Renal cortex interstitium (tissue), 15 donors: ENCODE measurements at places on chromosomes 3 and 15.

GRCh38 chr3:135082706-135083105 is 287.6 kb downstream of the EPHB1 start:
- DNase-seq, result no peak

DNA sequence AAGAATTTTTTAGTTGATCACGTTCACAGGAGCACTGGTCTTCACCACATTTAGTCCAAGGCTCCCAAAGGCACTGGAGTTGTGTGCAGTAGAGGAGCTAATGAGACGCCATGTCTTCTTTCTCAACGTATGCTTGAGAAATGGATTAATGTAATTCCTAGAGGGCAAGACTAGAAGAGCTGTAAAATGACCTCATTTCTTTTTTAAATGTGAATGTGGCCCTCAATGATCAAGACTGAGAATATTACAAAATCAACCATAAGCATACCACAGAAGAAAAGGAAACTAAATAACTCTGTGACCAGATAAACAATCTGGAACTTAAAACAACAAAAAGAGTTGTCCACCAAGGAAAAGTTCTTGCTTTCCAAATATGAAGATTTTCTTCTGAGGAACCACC is 112.1 kb upstream of the THBS1 start:
- DNase-seq, result no peak

- DNase-seq, result no peak
Measured at GRCh38 chr3:185807445-185808068, 17.3 kb downstream of the IGF2BP2 start.

GRCh38 chr3:191492601-191493000 is 31.6 kb downstream of the PYDC2 start:
- DNase-seq, result no peak

DNA sequence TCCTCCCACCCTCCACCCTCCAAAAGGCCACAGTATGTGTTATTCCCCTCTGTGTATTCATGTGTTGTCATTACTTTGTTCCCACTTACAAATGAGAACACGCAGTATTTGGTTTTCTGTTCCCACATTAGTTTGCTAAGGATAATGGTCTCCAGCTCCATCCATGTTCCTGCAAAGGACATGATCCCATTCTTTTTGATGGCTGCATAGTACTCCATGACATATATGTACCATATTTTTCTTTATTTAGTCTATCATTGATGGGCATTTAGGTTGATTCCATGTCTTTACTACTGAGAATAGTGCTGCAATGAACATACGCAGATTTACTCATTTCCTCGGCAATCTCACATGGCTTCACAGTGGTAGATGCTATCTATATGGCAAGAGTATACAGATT is 453.6 kb upstream of the CFAP20DC start:
- no peak for DNase-seq

- no peak for DNase-seq
Measured at GRCh38 chr15:25525741-25526140, 86.9 kb upstream of the UBE3A start.

DNA sequence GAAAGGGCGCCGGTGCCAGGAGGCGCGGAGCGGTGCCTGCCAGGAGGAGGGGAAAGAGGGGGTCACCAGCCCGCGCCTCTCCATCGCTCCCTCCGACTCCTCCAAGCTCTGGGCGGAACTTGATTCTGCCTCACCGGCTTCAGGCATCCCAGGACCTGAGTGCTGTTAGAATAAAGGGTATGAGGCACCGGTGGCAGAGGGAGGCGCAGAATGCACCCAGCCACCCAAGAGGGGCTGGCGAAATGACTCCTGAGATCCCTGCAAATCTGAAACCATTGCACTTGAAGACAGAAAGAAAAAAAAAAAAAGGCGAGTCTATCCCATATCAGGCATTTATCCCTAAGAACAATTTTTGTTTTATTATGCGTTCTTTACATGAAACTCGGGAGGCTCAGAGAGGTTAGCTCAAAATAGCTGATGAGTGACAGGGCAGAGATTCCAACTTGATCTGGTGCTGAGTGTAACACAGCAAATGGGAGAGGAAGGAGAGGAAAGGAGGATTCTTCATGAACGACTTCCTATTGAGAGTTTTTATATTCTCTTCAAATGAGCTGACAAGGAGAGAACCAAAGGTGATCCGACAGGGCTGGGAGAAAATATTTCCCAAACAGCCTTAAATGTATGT is 157.0 kb upstream of the FRMD4B start:
- DNase-seq, result no peak

DNA sequence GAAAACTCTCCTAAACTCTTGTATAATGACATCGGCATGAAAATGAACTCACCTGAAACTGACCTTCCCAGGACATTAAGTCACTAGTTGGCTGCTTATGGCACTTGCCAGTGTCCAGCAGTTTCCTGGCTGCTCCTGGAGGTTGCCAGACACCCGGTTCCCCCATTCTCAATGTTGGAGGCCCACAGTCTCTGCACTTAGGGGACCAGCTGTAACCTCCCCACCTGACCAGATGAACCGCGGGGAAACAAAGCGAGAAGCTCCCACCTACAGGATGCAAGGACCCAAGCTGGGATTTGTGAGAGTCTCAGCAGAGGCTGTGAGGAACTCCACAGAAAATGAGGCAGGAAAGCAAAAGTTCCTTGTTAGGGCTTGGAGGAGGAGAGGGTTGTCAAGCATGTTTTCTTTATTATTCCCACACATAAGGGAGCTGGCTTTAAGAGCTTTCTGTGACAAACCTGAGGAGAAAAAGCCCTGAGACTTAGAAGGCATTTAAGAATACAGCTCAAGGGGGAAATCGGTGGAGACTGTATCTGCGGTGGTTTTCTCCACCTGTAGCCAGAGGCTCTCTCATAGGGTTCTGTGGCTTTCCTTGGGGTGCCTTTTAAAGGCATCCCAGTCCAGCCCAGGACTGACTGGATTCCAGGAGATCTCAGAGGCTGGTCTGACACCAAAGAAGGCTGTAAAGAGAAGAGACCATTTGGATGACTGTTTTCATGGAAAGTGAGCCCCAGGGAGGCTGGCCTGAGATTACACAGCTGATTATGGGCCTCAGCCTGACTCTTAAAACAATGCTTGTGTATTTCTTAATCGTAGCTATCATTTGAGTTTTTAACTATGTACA is 4.6 kb downstream of the TPM1 start:
- no peak for DNase-seq

DNA sequence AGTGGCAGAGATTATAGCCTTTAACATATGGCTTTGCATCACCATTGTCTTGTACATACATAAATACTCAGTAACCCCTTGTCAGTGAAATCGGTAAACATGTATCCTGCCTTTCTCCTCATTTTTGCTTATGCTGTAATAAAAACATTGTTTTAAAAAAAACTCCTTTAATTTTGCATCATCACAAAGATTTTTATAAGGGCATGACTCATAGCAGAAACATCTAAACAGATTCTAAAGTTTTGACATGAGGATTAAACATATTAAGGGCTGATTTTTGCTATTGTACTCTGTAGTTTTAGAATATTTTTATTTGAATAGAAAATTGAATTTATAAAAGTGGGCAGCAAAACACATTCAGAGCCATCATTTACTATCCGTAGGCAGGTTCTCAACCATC is 275.9 kb downstream of the ZIC4 start:
- DNase-seq, result no peak

DNA sequence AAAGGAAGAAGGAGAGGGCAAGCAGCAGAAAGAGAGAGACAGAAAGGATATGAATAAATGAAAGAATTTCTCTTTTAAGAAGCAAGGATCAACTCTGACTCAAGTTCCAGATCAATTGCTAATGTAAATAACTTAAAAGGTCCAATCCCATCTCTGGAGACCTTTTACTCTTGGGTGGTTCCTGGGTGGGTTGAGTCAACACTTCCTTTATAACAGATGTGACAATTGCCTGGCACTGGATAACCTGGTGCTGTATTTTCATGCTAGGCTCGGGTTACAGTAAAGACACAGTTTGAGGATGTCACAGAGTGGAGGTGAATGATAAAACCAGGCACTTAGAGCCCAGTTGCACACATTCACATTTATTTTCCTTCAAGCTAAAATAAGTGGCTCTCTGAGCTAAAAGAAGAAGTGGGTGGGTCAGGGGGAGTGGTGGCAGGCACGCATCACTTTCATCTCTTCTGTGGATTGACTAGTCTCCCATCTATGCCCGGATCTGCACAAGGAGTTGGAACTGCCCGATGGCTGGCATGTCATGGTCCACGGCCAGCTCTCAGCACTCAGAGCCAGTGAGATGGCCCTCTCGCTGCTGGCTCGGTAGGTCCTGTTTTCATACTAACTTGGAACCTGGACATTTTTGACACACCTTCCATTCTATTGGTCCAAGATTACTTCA is 465.8 kb downstream of the FOXP1 start:
- no peak for DNase-seq

- DNase-seq, result no peak
Measured at GRCh38 chr3:20076296-20076997, 36.2 kb downstream of the KAT2B start.

DNA sequence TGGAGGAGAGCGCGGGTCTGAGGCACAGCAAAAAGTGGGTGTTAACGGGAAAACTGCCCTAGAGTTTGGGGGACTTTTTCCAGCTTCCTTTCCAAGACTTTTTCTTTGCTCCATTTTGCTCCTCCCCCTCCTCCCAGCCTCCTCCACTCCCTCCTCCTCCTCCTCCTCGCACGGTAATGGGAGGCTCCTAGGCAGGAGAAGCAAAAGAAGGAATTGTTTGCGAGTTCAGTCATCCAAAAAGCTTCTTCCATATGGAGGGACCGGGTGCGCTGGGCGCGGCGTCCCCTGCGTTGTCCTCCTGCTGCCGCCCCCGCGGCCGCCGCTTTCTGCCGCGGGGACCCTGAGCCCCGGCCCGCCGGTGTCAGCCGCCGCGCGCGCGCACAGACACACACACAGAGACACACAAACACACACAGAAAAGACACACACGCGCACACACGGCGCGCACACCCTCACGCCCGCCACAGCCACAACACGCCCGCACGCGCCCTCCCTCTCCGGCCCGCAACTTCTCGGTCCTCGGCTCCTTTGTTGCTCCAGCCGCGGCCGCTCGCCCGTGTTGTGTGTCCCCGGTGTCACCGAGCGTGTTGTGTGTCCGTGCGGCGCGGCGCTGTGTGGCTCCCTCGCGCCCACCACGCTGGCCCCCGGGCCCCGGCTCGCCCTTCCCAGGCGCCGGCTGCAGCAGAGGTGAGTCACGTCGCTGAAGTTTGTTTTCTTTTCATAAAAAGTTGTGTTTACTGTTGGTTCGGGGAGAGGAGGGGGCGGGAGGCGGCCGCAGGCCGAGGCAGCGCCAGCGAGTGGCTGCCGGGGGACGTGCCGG is at the start of gene BOC:
Gene BOC, plus strand, starts transcription at position 228 of the 820 bp plus-strand sequence. CDS start 38,246 bp downstream, outside the sequence.
- DNase-seq, result peak; percentile 67

DNA sequence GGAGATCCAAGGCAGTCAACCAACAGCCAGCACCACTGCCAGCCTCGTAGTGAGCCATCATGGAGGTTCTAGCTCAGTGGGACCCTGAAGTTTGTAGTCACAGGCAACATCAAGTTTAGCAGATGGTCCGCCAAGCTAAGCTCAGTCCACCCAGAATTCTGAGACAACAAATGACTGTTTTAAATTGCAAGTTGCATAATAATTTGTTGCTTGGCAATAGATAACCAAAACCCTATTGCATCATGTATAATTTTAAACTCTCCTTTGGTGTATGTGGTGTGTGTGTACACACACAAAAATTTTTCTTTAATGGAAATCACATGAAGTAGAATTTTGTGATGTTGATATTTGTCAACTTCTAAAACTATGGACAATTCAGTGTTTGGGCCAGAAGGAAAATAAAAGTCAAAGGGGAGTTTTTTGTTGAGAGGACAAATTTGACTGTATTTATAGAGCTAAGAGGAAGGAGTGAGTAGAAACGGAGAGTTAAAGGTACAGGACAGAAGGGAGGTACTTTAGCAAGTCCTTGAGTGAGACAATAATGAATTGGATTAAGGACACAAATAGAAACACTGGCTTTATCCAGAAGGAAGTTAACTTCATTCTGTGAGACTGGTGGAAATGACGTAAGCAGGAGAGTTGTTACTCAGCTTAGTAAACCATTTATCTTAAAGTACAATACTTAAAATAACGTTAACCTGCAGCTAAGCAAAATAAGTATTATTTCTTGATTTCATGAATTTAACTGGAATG is 83.6 kb downstream of the NCEH1 start:
- DNase-seq, result no peak

GRCh38 chr3:12289524-12289923 is 654 bp downstream of the PPARG start:
- no peak for DNase-seq

GRCh38 chr3:133494469-133494868 is 79.0 kb upstream of the CDV3 start:
- DNase-seq, result no peak

- no peak for DNase-seq
Measured at GRCh38 chr3:188796122-188796631, 375.6 kb upstream of the TPRG1 start.

DNA sequence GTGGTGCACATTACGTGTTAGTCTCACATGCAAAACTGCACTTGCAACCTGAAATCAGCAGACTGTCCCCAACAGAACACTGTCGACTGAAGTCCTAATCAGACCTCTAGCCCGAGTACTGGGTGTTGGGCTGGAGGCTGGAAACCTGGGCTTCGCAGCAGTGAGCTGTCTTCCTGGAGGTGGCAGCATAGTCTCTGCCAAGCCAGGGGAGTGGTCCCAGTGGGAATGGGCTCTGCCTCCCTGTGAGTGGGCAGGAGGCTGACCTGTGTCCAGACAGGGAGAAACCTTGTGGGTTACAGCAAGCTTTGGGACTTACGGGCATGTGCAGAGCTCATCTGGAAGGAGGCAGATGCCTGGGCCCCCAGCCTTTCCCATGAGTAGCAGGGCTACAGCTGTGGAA is 38.2 kb upstream of the MYZAP start:
- no peak for DNase-seq

DNA sequence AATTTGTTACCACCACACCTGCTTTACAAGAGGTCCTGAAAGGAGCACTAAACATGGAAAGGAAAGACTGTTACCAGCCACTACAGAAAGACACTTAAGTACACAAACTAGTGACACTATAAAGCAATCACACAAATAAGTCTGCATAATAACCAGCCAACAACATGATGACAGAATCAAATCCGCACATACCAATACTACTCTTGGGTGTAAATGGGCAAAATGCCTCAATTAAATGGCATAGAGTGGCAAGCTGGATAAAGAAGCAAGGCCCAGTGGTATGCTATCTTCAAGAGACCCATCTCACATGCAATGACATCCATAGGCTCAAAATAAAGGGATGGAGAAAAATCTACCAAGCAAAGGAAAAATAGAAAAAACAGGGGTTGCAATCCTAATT is 106.8 kb upstream of the PRR23C start:
- no peak for DNase-seq

GRCh38 chr3:25581335-25581734 is 83.4 kb downstream of the TOP2B start:
- DNase-seq, result no peak

GRCh38 chr3:143731776-143732175 is 116.5 kb downstream of the SLC9A9 start:
- no peak for DNase-seq

- DNase-seq, result no peak
Measured at GRCh38 chr3:86788371-86788770, 202.6 kb downstream of the VGLL3 start.

DNA sequence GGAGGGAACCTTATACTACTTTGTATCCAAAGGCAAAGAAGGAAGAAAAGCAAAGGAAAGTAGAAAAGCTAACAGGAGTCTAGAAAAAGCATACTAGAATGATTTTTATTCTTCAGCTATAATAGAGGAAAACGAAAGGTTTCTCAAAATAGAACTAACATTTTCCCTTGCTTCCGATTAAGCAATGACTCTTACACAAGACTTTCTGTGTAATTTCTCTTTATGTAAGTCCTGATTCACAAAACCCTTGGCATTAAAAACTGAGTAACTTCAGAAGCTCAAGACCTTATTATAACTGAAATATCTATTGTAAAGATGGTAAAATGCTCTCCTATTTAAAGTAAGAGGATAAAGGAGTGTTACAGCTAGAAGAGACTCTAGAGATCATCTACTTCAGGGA is 97.4 kb downstream of the DTWD1 start:
- no peak for DNase-seq
